Stimulated activated CD8-positive, alpha-beta memory T cell treated with anti-CD3 and anti-CD28 coated beads, Interleukin-15, amount 100 ng/mL, for 48 hours (primary cell): ENCODE measurements at places on chromosomes 2 and 18.

DNA sequence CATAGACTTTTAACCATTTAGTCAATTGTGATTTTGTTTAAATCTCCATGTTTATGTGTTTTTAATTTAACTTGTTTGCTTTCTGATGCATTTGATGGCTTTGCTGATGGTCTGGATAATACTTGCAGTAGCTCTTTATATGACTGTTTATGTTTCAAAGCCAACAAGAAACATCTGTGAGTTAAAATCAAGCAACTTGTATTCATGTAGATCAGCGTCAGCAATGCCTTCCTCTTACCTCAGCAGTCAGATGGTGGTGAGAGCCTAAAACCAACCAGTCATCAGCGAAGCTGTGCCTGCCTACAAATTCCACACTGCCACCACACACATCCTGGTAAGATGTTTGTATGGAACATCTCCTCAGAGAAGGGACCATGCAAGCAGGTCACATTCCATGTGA, 231.9 kb downstream of the PTGR3 start:
- no peak for DNase-seq

DNA sequence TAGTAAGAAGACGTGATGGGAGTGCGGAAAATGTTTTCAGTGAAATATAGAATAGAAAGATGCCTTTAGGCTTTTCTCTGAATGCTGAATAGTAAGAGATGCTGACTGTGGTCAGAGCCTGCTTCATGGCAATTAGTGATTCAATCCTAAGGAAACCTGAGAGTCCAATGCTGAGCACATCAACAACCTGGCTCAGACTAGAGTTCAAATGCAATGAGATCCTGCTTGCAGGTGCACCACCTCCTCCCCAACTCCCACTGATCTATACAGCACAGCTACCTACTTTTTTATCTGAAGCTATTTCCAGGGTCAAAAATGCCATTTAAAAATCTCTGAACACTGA, 65.4 kb downstream of the AAK1 start:
- no peak for DNase-seq

DNA sequence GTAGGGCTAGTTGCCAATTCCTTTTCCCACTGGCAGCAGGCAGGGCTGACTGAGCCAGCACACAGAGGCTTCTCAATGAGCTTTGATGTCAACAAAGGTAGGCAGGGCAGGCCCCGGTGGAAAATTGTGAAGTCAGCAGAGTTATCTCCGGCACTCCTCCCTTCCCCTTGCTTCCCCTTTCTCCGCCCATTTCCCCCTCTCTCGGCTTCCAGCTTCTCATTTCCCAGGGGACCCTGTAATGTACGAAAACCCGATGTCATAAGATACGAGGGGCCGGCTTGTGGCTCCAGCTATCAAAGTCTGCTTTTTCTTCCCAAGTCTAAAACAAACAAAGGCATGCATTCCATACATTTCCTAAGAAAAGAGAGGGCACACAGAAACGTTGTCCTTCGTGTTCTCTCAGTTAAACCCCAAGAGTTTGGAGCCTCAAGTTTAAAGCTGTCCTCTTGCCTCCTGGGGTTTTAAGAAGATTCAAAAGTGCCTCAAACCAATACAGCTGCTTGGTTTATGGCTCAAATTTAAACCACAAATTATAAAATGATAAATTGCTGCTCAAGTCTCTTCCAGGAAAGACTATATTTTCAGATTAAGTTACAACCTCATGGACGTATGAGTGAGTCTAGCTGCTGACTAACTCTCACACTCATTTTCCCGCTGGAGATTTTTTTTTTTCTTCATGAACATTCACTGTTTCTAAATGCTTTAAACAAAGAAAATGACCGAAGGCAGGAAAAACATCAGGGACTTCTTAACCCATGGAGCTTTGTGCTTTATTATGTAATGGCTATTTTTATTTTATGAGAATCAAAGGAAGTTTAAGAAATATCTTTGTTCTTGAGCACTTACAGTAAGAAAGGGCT, 27.2 kb upstream of the EML4 start:
- no peak for DNase-seq

DNA sequence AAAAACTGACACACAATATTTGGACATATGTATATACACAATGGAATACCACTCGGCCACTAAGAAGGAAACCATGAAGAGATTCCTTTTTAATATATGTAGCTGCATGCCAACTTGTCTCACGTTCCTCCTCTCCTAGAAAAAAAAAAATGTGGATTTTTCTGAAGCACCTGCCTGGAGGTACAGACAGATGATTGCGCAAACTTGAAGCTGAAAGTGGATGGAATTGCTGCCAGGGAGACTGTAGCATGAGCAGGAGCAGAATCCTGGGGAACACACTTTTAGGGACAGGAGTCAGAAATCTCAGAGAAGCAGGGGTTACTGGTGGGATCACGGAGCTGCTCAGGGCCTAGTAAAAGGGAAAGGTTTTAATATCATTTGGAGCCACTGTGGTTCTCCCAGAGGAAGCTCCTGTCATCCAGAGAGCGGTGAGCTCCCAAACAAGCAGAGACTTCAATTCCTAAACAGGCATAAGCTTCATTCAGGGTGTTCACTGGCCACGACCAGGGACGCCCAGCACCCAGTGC, 640 bp upstream of the SPR start:
- DNase-seq = no peak

DNA sequence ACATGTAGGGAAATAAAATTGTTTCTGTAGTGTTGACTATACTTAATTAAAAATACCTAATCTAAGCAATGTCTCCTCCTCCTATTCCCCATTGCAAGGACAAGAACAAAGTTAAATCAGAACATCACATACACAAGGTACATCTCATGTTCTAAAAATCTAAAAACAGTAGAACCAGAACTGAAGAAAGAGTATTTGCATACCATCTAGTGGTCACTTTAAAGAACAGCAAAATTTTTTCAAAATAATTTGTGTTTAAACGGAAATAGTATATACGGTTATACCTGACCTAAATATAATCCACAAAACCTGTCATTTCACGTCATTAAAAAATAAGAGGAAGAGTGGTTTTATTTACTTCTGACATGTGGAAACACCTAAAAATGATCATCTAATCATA, 294.3 kb upstream of the KCNH7 start:
- DNase-seq = no peak

DNA sequence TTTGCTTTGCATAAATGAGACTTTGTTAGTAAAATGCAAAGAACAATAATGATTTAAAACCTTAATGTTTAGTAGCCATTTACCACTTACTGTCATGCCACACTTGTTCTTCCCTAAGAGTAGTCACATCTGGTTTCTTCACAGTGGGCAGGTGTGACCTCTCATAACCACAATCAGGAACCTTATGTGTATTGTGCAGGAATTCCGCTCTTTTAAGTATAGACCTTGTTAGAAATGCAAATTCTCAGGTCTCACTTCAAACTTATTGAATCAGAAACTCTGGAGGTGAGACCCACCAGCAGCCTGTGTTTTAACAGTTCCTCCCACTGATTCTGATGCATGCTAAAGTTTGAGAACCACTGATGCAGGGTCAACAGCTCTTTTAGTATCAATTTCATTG, 518.8 kb upstream of the MEX3C start:
- DNase-seq = no peak

DNA sequence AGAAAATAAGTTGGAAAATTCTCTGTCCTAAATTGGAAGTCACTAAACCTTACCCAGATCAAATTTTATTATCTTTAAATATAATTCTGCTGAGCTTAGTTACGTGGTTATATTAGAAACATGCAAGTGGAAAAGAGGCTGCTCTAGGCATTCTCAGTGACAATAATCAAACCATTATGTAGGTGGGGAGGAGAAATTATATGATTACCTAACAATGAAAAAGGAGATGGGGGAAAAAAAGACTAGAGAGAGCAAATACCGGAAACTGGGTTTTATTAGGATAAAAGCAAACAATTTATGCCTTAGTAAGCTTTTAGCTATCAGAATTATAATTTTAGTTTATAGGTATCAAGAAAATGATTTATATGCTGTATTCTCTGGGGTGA, 53.2 kb downstream of the PHLPP1 start:
- no peak for DNase-seq

DNA sequence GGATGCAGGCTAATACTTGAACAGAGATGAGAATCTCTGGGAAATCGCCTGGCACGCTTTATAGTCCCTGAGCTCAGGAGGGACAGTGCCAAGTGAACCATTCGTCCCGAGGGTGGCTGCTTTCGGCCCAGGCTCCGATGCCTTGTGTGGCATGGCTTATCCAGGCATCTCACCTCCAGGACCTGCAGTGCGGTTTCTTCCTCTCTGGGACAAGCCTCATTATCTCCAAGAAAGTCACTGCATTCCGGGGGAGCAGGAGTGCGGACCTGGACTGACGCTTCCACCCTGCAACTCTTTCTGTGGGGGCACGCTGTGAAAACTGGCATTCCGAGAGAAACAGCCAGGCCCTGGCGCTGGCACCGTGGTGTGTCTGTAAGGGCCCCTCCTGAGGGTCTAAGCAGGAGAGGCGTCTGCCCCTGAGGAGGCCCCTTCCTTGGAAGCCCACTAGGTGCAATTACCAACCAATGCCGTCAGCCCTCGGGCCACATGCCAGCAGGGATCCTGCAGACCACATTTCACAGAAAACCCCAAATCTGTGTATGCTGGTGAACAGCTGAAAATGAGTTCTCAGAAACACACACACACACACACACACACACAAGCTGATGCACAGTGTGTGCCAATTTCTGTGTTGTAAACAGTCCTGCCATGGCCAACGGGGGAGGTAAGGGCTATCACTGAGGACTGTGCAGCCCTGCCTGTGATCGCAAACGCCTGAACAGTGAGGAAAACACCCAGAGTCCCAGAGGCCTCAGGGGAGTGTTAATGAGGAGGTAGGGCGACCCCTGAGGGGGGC, 351.9 kb upstream of the SALL3 start:
- no peak for DNase-seq

DNA sequence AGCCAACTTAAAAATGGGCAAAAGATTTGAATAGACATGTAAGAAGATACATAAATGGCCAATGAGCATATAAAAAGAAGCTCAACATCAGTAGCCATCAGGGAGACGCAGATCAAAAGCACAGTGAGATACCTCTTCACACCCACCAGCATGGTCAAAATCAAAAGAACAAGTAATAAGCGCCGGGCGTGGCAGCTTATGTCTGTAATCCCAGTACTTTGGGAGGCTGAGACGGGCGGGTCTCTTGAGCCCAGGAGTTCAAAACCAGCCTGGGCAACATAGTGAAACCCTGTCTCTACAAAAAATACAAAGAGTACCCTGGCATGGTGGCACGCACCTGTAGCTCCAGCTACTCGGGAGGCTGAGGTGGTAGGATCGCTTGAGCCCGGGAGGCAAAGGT, 4.6 kb upstream of the CIB4 start:
- DNase-seq = no peak

- no peak for DNase-seq
Observed at GRCh38 chr2:75315436-75315835, 116.1 kb upstream of the TACR1 start.

DNA sequence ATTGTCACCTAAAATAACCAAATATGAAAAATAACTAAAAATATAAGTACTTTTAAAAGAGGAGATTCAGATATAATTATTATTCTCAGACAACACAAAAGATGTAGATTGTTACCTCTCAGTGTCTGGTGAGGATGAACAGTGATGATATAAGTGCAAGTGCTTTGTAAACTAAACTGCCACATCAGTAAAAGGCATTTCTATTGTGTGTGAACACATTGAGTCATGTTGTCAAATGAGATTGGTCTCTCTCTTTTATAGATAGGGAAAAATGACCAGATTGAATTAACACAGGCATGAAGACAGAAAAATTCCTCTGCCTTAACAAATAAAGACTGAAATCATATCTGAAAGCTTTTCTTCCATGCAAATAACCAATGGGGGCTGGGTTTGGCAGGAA, 182.4 kb upstream of the TMEFF2 start:
- DNase-seq = no peak

DNA sequence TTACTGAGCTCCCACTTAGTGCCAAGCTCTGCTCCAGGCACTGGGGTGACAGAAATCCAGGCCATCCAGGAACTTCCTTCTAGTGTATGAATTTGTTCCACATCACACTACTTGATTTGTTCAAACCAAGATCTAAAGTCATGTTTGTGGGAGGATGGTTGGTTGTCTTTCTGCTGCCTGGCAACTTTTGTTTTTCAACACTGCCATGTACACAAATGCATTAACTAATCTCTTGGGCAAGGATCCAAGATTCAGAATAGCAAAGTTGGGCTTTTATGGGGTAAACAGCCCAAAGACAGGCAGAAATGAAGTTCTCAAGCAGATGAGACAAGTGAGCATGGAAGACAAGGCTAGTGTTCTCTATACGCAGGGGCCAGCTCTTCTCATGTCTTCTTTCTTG, 53.4 kb upstream of the PROKR1 start:
- no peak for DNase-seq

DNA sequence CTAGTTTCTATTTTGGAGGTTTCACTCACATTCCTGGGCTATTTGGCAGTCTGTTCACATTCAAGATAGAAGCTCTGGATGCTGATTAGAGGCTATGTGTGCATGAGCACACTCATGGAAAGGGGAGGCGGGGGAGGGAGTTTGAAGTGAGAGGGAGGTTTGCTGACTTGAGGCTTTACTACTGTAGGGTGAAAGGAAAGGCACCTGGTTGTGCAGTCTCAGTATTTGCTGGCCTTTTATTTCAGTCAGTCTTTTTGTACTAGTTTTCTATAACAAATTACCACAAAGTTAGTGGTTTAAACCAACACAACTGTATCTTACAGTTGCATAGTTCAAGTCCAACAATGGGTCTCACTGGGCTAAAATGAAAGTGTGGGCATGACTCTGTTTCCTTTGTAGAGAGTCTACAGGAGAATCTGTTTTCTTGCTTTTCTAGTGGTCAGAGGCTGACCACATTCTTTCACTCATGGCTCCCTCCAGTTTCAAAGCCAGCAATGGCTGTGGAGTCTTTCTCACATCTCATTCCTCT, 47.7 kb upstream of the NR4A2 start:
- DNase-seq = no peak

- DNase-seq = no peak
Observed at GRCh38 chr2:166223298-166223697, 95.5 kb upstream of the SCN1A start.

DNA sequence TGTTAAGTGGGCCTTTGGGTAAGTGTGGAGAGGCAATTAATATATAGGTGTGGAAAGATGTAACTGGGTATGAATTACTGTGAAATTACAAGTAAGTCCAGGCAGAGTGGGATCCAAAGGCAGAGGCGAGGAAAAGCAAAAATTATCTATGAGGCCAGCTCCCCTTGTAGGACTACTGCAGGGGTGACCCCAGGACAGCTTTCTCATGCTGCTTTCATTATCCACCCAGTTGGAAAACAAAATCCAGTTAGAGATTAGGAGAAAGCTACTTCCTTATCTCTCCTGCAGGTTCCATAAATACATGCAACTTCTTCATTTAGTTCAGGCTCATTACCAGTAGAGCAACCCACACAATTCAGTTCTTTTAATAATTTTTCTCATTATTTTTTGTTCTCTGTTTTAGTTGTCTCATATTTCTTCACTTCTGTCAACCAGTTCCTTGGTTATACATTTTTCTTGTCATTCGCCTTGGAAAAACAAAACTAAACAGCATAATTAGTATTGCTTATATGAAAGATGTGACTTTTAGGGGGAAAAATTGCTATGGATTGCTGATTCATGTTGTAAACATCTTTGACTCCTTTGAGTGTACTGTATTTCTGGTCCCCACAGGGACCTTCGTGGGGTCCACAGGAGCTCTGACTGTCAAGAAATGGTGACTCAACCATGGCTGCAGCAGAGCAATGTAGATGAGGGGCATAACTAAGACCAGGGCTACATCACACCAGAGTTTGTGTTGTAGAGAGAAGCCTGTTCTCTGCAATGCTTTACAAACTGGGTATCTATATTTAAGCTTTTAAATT, 110.4 kb upstream of the PARD3B start:
- no peak for DNase-seq

GRCh38 chr2:141417246-141417797, 713.5 kb downstream of the LRP1B start:
- no peak for DNase-seq
